Urothelium cell line (cell line): ENCODE measurements at places on chromosomes 1 and 21.
A peak's percentile ranks its signal among the peaks of the same experiment; 100 is the strongest.

DNA sequence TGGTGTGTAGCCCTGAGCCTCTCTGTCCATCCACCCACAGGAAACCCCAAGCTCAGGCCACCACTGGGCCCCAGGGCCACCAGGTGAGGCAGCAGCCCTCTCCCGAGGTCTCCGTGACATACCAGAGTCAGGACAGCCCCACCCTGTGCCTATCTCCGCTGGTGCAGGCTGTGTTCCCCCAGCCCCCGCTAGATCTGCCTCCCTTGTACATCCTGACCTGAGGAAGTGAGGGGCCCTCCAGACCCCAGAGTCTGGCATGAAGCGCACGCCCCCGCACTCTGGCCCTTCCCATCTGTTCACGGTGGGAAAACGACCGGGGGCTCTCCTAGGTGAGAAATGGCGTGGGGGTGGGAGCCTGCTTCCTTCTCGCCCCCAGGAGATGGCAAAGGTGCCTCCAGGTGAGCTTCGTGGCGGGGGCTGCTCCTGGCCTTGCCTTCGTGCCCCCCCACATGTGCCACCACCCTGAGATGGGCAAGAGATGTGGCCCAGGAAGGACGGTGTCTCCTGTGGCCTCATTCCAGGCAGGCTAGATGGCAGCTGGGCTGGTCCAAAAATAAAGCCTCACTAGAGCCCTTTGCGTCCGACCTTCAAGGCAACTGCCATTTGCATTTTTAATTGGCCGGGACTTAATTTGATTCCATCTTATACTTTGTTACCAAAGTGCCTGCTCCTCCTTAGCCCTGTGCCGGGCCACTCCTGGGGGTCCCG, 3.1 kb downstream of the GABRD start:
- no peak for DNase-seq

GRCh38 chr1:99476058-99476457, 169.9 kb upstream of the PALMD start:
- DNase-seq: no peak

GRCh38 chr1:219465212-219466093, 147.5 kb downstream of the ZC3H11B start:
- DNase-seq: no peak

DNA sequence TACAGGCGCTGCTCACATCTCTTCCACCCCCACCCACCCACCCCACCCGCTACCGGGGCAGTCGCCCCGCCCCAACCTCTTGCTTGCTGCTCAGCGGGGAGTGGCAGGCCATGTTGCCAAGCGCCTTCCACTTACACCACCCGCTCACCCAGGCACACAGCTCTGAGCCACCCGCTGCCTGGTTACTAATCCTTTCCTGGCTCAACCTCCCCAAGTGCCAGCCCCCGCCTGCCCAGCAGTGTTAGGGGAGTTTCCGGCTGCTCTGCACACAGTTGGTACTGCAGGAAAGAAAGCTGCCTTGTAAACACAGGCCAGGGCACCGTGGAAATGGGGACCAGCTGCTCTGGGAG, 56.2 kb downstream of the LACTBL1 start:
- no peak for DNase-seq

DNA sequence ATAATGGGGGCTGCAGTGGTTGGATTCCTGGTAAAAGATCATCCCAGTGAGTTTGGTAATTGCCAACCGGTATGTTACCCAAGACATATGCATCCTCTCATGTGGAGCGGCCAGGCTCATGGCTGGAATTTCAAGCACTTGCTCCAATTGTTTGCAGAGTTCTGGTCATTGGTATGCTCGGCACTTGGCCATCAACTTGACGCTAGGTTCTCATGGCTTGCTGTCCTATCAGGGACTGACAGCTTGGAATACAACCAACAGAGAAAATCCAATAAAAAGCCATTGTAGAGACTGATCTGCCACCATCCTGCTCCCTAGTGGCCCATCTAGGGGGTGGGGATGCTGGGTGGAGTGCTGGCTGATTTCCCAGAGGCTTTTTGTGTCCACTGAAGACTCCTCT, 120.9 kb downstream of the EDEM3 start:
- DNase-seq: no peak

DNA sequence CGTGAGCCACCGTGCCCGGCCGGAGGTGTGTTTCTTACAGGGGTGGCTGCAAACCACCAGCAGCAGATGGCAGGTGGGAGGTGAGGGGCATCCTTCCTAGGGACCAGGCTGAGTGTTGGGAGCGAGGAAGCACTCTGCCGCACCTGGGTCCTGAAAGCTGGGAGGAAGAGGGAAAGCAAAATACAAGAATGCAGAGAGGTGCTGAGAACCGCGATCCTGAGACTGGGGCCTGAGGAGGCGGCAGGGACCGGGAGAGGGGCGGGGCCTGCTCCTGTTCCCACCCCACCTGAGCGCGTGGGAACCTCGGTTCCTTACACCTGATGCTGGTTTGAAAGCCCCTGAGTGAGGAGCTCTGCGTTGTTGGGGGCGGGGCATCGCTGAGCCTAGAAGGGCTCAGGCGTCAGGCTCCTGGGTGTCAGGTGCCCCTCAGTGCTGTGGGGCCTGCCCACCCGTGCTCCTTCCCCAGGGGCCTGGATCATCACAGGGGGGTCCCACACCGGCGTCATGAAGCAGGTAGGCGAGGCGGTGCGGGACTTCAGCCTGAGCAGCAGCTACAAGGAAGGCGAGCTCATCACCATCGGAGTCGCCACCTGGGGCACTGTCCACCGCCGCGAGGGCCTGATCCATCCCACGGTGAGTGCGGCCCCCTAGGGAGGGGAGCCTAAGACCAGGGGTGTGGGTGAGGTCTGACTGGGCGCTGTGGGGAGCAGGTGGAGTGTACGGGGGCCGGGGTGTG, 15.5 kb downstream of the TRPM2 start:
- no peak for DNase-seq

DNA sequence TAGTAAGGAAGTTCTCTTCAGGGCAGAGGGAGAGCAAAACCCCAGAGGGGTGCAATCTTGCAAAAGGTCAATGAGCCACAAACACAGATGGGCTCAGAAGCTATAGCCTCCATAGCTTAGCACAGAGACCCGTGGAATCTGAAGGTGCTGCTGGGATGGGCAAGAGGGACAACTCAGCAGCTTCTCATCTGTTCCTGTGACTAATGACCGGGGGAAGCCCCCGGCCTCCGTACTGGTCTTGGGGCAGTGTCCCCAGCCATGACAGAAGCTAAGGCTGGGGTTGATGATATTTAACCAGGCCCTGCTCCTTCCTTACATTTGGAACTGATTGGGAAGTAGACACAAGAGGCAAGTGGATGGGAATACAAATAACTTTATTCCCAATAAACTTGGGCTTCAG, 19.1 kb downstream of the EXOC8 start:
- no peak for DNase-seq

GRCh38 chr1:7580923-7581753, 190.0 kb upstream of the VAMP3 start:
- DNase-seq: no peak

DNA sequence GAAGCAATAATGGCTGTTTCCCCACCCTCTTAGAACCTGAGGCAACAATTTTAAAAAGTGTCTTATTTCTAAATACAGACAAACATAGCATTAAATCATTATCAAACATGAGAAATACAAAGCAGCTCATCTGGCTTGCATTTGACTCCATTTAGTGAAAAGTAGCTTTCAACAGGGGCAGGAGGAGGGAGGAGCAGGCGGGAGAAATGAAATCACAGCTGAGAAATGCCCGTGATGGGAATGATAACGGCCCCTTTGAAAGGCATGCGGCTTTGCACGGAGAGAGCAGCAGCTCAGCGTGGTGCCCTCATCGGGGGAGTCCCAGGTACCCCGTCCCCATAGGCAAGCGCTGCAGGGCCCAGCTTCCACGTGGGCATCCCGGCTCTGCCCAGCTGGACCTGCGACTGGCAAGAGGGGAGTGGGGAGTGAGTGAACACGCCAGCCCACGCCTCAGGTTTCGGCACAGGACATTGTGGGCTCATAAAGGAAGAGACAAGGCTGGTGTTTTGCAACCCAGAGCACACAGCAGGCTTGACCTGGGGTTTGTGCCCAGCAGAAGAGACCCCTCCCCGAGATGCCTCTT, 134.6 kb downstream of the NPHP4 start:
- DNase-seq: no peak

DNA sequence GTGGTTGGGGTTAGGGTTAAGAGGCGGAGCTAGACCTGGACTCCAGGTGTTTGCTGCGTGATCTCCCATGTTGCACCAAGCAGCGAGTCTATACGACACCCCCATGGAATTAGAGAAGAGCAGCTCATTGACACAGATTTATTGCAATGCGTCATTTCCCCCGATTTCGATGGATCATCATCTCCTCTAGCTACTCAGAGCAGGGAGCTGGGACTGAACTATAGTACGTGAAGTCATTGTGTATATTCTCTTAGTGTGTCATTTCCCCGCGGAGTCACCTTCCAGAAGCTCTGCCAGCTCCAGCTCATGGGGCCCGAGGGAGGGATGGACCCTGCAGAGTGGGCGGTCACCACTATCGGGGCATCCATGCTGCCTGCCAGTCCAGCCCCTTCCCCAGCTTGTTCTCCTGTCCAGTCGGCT, 7.5 kb upstream of the C2CD2 start:
- DNase-seq: no peak

- DNase-seq: no peak
Observed at GRCh38 chr1:56229186-56229585, 350.2 kb downstream of the PLPP3 start.

DNA sequence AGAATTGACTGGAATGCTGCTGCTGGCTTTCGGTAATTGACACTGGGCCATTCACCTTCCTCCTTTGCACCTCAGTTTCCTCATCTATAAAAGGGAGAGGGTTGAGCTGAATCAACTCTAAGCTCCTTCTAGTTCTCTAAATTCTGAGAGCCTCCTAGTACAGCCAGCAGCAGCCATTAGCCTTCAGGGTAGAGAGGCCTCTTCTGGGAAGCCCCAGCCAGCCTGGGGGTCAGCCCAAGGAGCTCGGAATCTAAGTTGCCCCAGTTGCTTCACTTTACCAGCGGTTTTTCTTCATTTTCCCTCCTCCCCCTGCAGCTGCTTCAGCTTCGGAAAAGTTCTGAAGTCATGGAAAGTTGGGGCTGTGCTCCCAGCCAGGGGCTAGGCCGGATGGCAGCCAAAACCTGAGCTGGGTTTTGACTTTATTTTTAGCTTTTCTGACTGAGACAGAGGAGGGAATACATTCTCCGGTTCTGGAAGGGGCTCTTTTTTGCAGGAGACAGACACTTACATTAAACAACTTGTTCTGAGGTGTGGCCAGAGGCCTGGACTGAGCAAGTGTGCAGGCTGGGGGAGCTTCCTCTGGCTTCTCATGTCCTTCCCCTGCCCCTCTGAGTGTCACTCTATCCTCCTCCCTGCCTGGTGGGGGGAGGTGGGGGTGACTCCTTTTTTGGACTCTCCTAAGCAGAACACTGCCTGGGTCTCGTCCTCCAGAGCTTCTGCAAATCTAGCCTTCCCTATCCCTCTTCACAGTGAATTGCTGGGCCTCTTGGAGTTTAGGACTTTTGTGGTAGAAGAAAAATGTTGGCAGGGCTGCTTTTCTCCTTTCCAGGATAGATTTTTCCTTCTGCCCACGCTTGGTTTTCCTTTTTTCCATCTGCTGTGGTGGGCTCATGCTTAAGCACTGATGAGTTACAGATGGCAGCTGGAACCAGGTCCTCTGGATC, 14.4 kb downstream of the LMNA start:
- no peak for DNase-seq

GRCh38 chr1:71422221-71422620, 341.4 kb upstream of the ZRANB2 start:
- DNase-seq: no peak

DNA sequence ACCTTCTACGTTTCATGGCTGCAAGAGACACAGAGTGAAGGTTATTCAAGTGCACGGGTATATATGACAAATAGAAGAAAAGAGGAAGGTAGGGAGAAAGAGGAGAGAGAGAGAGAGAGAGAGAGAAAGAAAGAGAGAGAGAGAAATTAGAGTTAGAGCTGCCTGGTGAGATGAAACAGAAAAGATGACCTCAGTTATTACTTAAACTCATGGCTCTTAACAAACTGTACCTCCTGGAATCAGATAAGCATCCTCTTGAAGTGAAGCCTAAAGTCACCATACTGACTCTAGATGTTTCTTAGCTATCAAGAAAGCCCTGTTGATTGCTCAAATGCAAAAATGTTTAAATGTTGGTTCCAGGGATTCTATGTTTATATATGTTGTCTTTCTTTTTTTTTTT, 597.7 kb upstream of the ZP4 start:
- DNase-seq: no peak

- DNase-seq: peak; percentile 49
Observed at GRCh38 chr1:79193211-79194079, 186.9 kb upstream of the ADGRL4 start.

- DNase-seq: no peak
Observed at GRCh38 chr1:203296460-203297073, 8.8 kb upstream of the BTG2 start.

DNA sequence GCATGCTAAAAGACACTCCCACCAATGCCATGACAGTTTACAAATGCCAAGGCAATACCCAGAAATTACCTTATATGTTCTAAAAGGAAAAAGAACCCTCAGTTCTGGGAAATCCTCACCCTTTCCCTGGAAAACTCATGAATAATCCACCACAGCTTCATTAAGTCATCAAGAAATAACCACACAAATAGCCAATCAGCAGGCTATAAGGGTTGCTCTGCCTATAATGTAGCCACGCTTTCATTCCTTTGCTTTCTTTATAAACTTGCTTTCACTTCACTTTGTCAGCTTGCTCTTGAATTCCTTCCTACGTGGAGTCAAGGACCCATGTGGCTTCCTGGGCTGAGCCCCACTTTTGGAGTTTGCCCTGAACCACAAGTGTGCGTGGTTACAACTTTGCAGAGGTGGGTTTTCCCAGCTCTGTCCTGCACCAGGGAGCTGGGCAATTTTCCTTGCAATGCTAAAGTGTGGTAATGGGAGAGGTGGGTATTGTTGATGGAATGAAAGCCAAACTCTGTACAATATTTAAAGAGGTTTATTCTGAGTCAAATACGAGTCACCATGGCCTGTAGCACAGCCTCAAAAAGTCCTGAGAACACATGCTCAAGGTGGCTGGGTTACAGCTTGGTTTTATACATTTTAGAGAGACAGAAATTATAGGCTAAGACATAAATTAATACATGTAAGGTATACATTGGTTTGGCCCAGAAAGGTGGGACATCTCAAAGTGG, 42.2 kb upstream of the COG2 start:
- no peak for DNase-seq

GRCh38 chr1:219790834-219791615, 137.3 kb downstream of the SLC30A10 start:
- peak; percentile 27 for DNase-seq

GRCh38 chr1:77831976-77832711, 52.7 kb downstream of the MIGA1 start:
- no peak for DNase-seq

GRCh38 chr1:243984788-243985187, 66.3 kb upstream of the ZBTB18 start:
- DNase-seq: no peak

- no peak for DNase-seq
Observed at GRCh38 chr1:216785737-216786136, 62.5 kb upstream of the ESRRG start.

GRCh38 chr1:32256473-32257226, 5.6 kb downstream of the LCK start:
- DNase-seq: no peak
